ENCODE measurements at places on chromosomes 3 and 15.

DNA sequence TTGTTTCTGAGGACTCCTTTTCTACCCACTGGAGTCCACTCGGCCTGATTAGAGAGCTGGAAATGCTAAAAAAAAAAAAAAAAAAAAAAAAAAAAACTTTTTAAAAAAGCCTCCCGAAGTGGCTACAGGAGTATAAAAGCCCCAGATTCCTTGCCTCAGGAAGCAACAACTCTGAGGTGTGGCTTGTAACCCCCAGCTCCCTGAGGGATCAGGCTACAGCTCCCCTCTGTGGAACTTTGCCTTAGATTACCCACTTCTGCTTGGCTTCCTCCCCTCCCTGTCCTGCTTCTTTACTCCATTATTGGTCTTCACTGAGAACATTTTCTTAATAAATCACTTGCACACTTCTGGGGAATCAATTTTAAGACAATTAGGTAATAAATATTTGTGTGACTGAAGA is 49.7 kb upstream of the GADL1 start:
- DNase-seq: no peak

DNA sequence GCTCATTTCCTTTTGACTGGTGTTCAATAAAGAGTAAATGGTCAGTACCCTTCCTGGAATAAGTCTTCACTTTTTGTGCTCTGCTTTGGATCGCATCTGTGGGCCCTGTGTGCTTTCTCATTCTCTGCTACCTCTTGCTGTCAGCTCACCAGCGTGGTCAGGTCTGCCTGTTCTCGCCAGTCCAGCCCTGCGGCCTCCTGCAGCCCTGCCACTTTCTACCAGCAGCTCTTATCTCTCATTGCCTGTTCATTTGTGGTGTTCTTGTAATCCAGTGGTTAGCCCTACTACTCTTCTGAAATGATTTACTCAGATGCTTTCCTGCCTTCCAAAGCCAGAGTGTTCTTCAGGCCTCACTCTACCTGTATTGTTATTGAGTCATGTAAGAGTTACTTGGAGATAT is 54.8 kb downstream of the CHCHD6 start:
- no peak for DNase-seq

- no peak for DNase-seq
Measured at GRCh38 chr15:72217216-72217615, 13.8 kb downstream of the PKM start.

- no peak for DNase-seq
Measured at GRCh38 chr3:100463646-100464155, 28.7 kb upstream of the TMEM45A start.

DNA sequence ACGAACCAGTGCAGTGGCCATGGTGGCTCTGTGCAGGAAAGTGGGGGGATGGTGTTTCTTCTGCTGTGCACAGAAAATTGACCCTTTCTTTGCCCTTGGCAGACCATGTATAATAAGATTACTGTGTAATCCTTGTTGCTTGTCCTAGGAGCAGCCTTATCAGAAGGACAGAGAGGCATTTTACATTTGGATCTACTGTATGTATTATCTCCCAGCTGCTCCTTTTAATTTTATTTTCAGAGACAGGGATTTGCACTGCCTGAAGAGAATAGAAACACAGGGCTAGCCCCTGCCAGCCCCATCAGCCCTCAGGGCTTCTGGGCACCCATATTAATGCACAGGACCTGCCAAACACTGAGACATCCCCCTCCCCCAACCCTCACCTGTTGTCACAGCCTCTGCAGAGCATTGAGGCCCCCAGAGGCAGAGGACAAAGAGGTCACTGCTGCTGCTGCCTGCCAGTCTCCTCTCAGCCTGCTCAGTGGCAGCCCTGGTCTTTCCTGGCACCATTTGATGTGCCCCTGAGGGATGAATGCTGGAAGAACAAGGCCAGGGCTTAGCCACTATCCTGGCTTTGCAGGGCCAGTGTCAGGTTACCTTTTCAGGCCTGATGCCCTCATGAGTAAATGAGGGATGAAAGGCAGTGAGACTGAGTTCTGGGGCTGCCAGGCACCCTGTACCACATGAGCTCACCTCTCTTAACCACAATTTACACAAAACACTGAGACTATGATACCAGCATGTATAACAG is 533.4 kb downstream of the NTRK3 start:
- DNase-seq: no peak

GRCh38 chr3:16373341-16373946 is 108.4 kb downstream of the OXNAD1 start:
- no peak for DNase-seq

DNA sequence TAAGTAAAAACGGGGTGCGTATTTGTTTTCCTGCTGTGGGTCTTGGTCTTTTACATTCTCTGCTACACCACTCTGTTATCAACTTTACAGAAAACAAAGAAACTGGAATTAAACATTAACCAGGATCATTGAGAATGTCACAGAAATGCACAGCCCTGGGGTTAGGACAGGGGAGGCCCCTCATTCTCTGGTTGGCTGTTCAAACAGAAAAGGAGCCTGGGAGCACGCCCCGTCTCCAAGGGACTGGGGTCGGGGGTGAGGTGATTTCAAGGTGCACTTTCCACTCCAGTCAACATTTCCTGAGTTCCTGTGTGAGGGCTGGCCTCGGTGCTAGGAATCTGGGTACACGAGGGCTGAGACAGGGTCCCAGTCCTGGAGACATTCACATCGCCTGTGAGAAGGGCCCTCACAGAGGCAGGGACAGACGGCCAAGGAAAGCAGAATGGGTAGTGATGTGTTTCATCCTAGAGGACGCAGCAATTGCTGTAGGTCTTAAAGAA is 30.3 kb downstream of the CPN2 start:
- DNase-seq: no peak

- DNase-seq: no peak
Measured at GRCh38 chr3:4889896-4890295, 89.3 kb upstream of the BHLHE40 start.

- DNase-seq: no peak
Measured at GRCh38 chr3:102699819-102700140, 265.0 kb downstream of the ZPLD1 start.

DNA sequence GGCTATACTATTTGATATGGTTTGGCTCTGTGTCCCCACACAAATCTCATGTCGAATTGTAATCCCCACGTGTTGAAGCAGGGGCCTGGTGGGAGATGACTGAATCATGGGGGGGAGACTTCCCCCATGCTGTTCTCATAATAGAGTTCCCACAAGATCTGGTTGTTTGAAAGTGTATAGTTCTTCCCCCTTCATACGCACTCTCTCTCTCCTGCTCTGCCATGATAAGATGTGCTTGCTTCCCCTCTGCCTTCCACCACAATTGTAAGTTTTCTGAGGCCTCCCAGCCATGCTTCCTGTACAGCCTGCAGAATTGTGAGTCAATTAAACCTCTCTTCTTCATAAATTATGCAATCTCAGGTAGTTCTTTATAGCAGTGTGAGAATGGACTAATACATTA is 290.1 kb upstream of the CHRM5 start:
- DNase-seq: no peak

- no peak for DNase-seq
Measured at GRCh38 chr3:147407114-147407497, 763 bp upstream of the ZIC4 start.

DNA sequence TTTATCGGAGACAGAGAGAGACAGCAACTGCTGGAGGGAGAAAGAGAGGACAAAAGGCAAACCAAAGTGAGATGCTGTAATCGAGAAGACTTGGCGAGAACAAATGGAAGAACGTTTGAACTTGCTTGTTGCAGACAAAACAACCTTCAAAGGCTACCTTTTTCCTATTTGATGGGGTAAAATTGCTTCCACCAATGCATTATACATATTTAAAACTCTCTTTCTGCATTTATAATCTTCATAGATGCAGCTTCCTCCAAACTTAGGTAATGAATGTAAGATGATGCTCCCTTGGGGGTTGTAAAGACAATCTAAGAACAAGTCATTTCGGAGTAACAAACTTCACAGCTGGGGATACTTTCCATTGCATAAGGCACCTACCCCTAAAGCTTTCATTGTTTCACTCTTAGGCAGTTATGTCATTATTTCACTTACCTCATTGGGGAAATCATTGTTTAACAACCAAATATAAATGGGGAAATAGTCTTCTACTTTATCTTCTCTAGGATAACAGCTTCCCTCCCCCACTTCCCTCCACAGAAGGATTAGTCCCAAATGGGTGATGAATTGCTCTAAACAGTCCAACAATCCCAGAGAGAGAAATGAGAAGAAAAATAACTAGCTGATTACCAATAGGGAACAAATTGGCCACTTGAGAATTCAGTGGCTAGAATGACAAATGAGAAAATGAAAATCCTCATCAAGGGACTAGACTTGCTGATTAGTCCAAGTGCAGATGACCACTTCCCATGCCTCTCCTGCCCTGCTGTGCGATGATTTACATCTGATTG is 269.8 kb upstream of the ADAMTS9 start:
- no peak for DNase-seq

DNA sequence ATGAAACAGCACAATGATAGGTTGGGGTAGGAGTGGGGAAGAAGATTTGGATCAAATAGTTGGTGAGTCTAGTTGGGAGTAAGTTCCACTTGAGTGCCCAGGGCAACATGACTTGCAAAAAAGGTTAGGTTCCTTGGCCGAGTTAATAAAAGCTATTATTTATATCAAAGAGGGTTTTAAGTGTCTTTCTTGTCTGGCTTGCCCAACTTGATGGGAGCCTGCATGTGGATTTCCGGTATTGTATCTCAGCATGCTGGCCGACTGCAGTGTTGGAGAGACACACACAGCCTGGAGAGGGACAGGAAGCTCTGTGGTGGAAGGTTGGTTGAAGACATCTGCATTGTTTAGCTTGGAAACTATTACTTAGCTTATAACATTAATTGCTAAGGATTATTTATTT is 449.5 kb upstream of the TBL1XR1 start:
- DNase-seq: no peak

DNA sequence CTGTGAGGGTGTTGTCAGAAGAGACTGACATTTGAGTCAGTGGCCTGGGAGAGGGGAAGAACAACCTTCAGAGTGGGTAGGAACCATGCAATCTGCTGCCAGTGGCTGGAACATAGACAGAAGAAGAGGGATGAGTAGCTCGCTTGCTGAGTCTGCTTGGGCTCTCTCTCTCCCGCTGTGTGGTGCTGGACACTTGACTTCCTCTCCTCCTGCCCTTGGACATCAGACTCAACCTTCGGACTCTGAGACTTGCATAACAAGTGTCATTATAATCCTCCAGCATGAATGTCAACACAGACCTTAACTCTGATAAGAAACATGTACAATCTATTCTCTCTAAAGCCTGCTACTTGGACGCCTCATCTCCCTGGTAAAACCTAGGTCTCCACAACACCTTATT is 5.9 kb upstream of the NMD3 start:
- no peak for DNase-seq

GRCh38 chr3:189862385-189862998 is 231.3 kb downstream of the TP63 start:
- DNase-seq: peak; percentile 75

- no peak for DNase-seq
Measured at GRCh38 chr3:25515171-25515570, 87.1 kb downstream of the RARB start.

DNA sequence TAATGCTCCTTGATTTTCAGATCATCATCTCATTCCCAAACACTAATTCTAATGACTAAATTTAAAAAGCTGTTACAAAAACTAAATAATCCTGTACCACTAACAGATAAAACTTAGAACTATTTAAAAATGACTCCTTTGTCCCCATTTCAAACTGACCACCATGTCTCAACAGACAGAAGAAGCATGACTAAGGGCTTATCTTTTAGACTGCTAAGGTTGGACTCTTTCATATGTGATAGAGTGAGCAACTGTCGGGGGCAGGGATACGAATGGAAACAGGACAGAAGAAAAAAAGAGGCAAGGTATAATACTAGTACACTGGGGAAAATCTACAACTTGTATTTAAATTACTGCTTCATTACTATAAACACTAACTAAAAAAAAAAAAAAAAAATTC is 23.3 kb downstream of the SNX4 start:
- no peak for DNase-seq

GRCh38 chr3:193407112-193407511 is 28.6 kb upstream of the ATP13A5 start:
- DNase-seq: no peak

DNA sequence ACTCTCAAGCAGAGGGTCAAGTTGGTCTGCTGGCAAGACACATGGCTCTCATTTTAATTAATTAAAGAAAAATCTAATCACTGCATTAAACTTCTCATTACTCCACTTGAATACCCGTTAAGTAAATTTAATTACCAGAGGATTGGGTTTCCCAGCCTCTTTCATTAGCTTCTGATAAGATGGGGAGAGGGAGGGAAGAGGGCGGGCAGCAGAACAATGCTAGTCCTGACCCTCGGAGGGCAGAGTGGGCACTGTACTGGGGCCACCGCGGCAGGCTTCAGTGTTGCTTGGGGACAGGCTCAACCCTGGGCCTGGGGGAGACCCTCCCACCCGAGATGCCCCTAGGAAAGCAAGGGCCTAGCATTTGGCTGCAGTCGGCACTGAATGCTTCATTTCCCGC is 55.6 kb upstream of the LINGO1 start:
- no peak for DNase-seq

DNA sequence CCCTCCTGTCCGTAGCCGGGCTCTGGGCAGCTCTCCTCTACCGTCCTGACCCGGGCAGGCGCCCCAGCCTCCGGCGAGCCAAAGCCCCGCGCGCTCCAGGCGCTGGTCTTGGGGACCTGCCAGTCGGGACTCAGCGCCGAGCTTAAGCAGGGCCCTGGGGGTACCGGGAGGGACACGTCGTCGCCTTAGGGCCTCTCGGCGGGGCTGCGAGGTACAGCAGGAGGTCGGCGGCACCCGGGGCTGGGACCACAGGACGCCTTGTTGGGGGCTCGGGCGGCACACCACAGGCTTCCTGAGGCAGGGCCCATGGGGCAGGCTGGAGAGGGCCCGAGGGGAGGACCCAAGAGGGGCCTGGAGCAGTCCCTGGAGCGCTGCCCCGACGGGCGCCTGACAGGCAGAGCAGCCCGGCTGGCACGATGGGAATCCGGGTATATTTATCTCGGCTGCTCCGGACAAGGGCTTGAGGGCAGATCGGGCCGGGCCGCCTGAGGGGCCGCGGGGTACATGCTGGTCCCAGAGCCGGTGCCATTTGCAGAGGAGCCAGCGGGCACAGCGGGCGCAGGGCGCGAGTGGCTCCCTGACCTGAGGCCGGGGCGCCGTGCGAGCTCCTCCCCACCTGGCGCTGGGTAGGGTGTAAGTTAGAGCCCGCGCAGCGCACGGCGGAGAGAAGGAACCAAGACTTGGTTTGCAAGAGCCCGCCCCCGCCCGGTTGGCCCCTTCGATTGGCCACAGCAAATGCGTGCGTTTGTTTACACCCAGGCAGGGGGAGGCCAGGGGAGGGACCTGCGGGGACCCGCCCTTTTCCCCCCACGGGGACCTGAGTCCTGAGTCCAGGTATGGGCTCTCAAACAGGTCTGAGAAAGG is 574 bp downstream of the SLC38A3 start:
- DNase-seq: no peak

GRCh38 chr3:31692751-31693150 is 160.0 kb downstream of the STT3B start:
- no peak for DNase-seq

- DNase-seq: peak; percentile 64
Measured at GRCh38 chr3:61783993-61784718, 222.8 kb downstream of the PTPRG start.

DNA sequence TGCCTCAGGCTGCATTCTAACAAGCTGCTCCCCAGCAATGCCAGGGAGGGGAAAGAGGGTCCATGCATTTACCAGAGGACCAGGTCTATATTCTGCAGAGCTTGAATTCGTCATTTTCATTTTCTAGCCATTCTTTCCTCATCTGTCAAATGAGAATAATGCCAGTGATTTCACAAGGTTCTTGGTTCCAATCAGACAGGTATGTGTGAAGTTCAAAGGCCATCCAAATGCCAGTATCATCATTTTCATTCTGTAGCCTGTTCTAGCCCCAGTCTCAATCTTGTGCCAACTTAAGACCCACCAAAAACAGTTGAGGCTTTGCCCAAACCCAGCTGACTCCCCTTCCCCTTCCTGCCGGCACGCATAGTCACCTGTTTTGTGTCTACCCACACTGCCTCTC is 112.7 kb downstream of the IQSEC1 start:
- DNase-seq: no peak

All from stromal cell of bone marrow (primary cell).